ENCODE measurements at places on chromosomes 2 and 18.

GRCh38 chr2:86542814-86543213 is 20.4 kb downstream of the CHMP3 start:
- no peak for DNase-seq

DNA sequence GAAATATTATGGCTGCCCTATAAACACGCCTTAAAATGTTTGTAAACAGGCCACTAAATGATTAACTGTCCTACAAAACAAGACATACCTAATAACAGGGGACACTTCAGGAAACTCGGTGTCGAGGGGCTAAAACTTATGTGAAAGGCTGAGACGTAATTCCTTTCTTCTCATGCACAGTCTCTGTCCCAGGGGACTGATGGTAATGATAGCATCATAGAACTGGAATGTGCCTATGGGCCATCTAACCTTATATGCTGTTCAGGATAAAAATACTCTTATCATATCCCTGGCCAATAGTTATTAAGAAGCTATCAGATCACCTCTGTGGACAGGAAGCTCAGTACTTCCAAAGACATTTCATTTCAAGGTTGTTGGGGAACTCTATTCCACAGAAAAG is 252.6 kb upstream of the RASGRP3 start:
- DNase-seq = no peak

- DNase-seq = no peak
Observed at GRCh38 chr2:181776336-181776735, 96.0 kb upstream of the NEUROD1 start.

DNA sequence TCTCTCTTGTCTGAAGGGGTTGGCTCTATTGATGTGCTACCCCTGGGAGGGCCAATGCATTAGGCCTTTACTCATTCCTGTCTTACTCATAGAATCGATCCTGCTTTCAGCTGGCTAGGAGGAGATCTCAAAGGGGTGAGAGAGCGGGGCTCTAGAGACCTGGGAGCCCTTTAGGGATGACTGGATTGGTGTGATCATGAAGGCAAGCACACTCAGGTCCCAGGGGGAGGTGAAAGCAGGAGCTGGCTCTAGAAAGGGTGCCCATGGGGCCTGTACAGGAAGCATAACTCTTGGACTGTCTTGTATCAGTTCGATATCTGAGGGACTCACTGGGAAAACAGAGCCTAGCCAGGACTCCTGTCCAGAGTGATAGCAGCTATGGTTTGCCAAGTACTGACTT is 47.8 kb downstream of the INPP4A start:
- DNase-seq = peak; percentile 29

- DNase-seq = no peak
Observed at GRCh38 chr18:63245600-63245999, 74.0 kb downstream of the BCL2 start.

DNA sequence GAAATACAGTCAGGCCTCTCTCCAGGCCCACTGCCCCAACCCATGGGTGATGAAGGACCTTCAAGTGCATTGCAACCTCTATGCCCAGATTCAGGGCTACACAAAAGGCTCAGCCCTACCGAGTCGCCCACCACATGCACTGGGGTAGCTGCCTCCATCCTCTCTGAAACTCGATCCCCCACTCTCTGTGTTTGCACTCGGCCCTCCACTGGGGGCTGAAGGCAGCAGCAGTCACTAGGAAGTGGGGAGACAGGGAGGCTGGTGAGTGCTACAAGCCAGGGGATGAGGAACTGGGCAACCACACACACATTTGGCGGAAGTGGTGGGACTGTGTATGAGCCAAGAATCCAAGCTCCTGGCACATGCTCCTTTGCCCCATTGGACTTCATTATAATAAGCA is 94.6 kb downstream of the CERS6 start:
- DNase-seq = no peak

DNA sequence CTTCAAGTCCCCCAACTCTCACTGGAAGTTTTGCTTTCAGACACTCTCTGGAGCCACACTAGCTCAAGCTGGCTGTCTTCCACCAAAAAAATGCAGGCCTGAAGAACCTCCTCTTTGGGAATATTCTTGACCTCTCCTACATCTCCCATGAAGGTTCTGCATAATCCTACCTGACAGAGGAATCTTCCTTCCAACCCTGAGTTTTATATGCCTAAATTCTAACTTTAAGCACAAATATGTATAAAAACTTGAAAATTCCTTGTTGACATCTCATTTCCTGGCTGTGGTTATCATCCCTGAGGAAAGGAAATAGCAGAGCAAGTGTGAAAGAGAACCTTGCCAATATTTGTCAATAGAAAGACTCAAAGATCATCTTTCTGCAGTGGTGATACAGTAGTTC is 249.0 kb downstream of the LPIN1 start:
- DNase-seq = no peak

DNA sequence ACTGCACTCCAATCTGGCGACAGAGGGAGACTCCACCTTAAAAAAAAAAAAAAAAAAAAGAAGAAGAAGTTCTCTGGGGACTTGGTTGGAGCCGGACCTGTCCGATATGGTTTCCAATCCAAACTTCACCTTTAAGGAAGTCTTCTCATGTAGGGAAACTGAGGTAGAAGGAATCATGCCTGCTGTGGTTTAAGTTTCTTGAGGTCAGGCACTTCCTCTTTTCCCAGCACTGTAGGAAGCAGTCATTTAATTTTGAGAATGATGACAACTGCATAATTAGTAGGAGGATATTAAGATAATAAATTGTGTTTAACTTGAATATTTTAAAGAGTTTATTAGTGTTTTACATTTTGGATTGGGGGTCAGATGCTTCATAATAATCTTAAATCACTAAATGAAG is 62.9 kb downstream of the KCNE4 start:
- DNase-seq = no peak

GRCh38 chr18:62102221-62102620 is 84.6 kb downstream of the PIGN start:
- no peak for DNase-seq

DNA sequence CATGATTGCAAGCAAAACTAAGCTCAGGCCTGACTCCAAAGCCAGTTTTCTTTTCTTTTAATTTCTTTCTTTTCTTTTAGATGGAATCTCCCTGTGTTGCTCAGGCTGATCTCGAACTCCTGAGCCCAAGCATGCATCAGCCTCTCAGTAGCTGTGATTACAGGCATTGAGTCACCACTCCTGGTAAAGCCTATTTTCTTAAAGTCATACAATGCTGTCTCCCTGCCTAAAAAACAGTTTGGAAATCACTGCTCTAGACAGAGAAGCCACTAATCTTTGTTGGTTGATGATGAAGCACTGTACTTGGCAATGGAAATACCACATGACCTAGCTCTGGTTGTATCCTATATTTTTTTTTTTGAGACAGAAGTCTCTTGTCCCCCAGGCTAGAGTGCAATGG is 33.1 kb upstream of the ZNF532 start:
- no peak for DNase-seq

- DNase-seq = no peak
Observed at GRCh38 chr2:164756773-164757172, 84.8 kb downstream of the COBLL1 start.

GRCh38 chr2:28356095-28356911 is 36.4 kb upstream of the FOSL2 start:
- peak; percentile 84 for DNase-seq

- DNase-seq = no peak
Observed at GRCh38 chr2:156147594-156148330, 184.8 kb downstream of the NR4A2 start.

DNA sequence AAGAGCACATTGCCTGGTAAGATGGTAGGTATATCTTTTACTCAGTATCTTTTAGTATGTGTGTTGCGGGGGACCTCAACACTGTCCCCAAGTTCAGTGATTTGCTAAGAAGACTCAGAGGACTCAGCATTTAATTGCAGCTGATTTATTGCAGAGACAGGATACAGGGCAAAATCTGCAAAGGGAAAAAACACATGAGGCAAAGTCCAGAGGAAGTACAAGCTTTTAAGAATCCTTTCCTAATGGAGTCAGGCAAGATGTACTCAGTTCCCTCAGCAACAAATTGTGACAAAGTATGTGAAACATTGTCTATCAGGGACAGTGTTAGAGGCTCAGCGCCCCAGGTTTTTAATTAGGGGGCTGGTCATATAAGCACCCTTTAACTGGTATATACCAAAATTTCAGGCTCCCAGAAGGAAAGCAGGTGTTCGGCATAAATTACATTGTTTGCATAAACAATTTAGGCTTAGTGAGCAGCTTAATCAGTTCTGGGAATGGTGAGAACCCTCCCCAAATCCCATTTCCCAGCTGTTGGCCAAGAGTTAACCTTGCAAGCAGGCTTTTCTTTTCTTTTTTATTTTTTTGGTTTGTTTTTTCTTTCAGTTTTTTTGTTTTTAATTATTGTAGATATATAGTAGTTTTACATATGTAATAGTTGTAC is 41.7 kb downstream of the RAB3GAP1 start:
- DNase-seq = no peak

DNA sequence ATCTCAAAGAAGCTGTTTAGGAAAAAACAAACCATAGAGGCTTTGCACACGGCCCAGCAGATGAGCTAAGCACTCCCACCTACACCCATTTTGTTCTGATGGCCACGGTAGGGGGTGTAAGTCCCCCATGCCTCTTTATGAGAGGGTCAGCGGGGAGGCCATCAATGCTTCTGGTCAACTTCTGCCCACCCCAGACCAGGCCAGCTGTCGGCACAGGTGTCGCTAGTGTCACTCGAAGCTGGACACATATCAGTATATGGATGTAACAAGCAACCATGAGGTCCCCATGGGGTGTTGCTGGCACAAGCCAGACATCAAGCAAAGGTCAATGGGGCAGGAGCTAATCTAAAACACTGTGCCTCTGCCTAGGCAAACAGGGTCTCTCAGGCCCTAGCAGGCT is 23.7 kb upstream of the SLC35F6 start:
- DNase-seq = no peak

- DNase-seq = no peak
Observed at GRCh38 chr2:37283207-37283606, 41.4 kb downstream of the PRKD3 start.

DNA sequence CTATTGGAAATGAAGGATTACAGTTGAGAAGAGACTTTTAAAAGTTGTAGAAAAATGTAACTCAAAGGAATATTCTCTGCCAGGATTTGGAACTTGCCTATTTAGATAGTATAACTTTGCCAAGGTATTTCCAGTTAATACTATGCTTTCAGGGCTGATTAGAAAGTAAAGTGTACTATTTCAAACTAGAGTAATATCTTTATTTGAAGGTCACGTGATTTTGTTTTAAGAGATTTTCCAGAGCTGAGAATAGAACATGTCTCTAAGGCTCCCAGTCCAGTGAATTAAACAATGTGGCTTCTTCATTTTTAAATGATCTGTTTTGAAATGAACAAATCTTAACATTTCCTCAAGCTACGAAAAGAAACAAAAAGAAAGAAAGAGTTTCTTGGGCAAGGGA is 53.9 kb downstream of the CCDC148 start:
- DNase-seq = no peak

GRCh38 chr2:150062416-150062815 is 425.1 kb downstream of the RND3 start:
- DNase-seq = no peak

- no peak for DNase-seq
Observed at GRCh38 chr2:3126911-3127621, 250.6 kb downstream of the EIPR1 start.

DNA sequence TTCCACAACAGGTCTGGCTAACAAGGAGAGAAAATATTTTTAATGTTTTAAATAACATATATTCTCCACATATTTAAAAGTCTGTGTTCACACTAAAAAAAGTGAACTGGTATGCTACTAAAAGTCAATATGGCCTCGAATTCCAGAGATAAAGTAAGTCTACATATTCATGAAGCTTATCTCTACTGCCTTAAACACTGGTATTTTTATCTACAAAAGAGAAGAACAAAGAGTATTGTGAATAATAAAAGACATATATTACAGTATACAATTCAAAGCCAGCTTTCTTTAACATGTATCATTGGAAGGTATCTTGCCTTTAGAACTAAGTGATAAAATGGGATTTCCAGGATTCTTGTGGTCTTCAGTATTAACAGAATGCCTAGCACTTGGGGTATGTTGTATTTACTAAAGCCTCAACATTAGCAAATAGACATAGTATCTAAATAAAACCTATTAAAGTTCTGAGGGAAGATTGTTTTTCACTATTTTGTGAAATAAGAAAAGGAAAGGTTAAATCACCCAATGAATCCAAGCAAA is 302.8 kb upstream of the CCDC68 start:
- DNase-seq = no peak

DNA sequence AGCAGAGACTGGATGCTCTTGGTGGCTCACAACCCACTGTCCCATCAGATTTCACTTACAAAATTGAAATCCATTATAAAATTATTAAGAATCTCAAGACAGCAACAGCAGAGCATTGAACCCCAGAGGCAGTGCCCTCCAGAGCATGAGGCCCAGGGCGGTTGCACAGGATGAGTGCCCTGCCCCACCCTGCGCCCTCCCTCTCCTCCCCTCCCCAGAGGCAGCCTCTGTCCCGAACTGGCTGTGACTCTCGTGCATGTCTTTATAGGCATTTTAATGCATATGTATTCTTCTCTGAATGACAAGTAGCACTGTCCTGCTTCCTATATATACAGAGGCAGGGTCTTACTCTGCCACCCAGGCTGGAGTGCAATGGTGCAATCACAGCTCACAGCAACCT is 10.4 kb downstream of the MFSD2B start:
- DNase-seq = no peak

DNA sequence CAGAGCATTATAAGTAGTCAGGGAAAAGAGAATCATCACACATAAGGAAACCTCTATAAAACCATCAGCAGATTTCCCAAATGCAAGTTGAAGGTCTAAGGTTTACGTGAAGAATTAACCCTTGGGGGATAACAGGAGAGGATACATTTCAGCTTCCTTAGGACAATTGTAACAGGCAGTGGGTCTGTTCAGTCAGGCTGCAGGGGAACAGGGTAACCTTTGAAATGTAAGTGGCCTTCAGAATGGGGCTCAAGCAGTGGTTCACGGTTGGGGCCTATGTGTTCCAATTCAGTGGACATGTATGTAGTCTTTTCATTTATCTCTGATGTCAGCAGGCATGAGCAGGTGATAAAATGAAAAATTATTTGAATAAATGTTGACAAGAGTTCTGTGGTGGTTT is 139.3 kb downstream of the EML6 start:
- DNase-seq = no peak

- no peak for DNase-seq
Observed at GRCh38 chr2:80461505-80462197, 157.1 kb upstream of the LRRTM1 start.

- DNase-seq = no peak
Observed at GRCh38 chr2:197251163-197251562, 59.4 kb downstream of the ANKRD44 start.

DNA sequence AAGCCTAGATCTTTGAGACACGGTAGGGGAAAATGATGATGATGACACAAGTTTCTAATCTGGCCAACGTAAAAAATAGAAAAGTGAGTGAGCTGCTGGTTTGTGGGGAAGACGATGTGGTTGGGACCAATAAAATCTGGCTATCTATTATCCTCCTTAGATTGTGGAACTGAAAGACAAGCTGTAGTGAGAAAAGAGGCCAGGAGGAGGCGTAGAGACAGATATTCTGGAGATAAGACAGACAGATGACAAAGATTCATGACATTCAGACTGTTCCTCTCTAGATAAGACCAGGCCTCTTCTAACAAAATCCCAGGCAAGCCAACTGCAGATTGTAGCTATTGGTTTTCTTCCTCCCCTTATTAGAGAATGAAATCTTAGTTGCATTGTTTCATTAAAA is 376.3 kb upstream of the UBE2E3 start:
- no peak for DNase-seq
